ENCODE measurements at places on chromosomes 4 and X.
A peak's percentile ranks its signal among the peaks of the same experiment; 100 is the strongest.

- DNase-seq, result no peak
These were observed 75.4 kb downstream of the MBNL3 start for GRCh38 chrX:132413459-132413858.

GRCh38 chrX:68083510-68083909, 349.8 kb downstream of the OPHN1 start:
- DNase-seq, result peak; percentile 10

DNA sequence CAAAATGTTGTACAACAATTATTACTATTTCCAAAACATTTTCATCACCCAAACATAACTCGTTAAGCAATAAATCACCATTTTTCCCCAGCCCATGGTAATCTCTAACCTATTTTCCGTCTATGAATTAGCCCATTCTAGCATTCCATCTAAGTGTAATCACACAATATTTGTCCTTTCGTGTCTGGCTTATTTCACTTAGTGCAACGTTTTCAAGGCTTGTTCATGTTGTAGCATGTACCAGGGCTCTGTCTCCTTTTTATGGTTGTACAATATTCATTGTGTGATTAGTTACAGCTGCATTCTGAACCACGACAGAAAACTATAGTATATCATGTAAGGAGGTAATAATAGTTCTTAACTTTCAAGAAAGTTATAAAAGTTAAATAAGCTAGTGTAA, 656.0 kb upstream of the HS3ST1 start:
- DNase-seq, result no peak

DNA sequence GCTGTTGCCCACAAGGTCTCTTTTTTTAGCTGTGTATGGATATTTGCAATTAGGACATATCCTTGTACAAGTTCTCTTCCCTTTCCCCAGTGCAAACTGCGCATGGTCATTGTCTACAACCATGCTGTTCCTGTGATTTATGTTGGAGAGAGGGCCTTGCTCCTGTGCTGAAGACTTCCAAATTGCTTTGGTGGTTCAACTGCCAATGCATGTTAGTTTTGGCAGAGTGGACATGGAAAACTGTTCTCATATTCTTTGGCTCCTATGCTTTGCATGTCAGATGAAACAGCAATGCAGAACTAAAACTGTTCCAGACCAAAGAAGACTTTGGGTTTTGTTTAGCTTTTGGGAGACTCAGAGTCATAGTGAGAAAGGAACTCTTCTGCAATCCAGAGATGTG, 148.8 kb upstream of the EDNRA start:
- no peak for DNase-seq
